NCI-H1930 (cell line): ENCODE measurements at places on chromosomes 7 and 10.

- DNase-seq, result no peak
These were observed 42.0 kb upstream of the RHOBTB1 start for GRCh38 chr10:60985951-60986350.

- no peak for DNase-seq
These were observed 68.7 kb upstream of the OGDHL start for GRCh38 chr10:49830846-49831245.

DNA sequence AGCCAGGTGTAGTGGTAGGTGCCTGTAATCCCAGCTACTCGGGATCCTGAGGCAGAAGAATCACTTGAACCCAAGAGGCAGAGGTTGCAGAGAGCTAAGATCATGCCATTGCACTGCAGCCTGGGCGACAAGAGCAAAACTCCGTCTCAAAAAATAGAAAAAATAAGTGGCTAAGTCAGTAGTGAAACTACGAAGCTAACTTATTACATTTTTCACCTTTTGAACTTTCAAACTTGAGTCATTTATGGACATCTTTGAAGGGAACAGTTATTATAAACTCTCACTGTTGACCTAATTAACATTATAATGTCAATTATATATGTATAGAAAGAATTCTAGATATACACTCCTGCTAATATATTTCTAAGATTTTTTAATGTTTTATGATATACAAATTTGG, 541.5 kb upstream of the C7orf33 start:
- DNase-seq, result no peak

DNA sequence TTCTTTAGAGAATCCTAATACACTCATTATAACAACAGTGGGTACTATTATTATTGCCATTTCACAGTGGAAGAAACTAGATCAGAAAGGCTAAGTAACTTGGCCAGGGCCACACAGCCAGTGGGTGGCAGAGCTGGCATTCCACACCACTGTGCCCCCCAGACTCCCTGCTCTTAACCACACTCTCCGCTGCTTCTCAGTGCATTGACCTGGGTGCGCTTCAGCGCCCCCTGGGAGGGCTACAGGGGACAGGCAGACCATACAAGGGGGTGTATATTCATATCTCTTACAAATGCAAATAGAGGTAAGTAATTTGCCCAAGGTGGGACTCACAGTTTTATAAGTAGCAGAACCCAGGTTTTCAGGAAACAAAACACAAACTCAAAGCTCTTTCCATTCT, 77.0 kb upstream of the NMT2 start:
- no peak for DNase-seq

- DNase-seq, result no peak
These were observed 763.7 kb upstream of the PHF14 start for GRCh38 chr7:10210000-10210399.

DNA sequence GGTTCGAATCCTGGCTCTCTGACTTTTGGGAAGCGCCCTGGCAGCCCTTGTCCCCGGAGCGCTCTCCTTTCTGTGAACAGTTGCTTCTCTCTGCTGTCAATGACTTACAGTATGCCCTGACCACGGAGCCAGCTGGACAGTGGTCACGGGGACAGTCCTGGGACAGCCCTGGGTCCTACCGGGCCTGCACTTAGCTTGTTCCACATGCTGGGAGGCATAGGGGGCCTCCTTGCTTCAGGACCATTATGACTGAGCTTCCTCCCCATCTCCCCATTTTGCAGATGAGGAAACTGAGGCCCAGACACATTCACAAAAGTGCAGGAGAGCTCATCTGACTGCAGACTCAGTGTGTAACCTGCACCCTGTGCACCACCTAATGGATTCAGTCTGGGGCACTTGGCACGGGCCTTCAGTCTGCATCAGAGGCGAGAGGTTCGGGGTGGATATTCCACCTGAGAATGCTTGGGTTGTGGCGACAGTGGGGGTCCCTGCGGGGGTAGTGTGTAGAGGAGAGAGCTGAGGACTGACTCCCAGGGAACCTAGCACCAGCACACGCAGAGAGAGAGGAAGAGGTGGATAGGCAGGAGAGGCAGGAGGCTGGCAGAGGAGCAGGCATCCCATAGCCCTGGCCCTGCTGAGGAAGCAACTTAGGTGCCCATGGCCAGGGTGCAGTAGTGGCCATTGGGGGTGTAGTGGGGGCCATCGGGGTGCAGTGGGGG, 1.6 kb downstream of the DOCK1 start:
- DNase-seq, result no peak

DNA sequence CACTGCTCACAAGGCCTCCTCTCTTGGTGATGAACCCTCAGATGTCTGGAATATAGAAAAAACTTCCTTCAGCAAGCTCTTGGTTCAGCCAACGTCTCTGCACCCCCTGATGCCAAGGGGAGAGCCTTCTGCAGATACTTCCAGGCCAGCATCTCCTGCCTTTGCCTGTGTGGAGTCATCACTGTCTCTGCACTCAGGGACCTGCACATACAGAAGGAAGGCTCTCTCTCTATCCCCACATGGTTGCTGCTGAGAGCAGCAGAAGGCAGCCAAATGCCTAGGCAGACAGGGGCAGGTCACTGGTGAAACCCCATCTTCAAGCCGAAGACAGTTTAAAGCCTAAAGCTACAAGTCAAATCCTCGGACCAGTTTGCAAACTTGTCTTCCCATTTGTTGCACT, 137.6 kb downstream of the WDR11 start:
- no peak for DNase-seq

GRCh38 chr10:2049560-2049959, 312.2 kb upstream of the ADARB2 start:
- DNase-seq, result no peak

DNA sequence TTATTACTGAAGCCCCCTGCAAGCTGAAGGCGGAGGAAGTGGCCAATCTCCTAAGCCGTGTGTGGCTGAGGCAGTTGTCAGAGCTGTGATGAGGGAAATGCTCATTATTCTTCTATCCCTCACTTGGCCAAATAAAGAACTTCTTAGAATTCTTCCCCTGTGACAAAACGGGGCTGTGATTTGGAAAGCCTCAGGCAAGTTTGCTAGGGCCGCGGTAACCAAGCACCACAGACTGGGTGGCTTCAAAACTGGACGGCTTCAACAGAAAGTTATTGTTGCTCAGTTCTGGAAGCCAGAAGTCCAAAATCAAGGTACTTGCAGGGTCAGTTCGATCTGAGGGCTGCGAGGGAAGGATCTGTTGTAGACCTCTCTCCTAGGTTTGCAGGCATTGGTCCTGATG, 72.3 kb upstream of the STEAP1B start:
- DNase-seq, result no peak

DNA sequence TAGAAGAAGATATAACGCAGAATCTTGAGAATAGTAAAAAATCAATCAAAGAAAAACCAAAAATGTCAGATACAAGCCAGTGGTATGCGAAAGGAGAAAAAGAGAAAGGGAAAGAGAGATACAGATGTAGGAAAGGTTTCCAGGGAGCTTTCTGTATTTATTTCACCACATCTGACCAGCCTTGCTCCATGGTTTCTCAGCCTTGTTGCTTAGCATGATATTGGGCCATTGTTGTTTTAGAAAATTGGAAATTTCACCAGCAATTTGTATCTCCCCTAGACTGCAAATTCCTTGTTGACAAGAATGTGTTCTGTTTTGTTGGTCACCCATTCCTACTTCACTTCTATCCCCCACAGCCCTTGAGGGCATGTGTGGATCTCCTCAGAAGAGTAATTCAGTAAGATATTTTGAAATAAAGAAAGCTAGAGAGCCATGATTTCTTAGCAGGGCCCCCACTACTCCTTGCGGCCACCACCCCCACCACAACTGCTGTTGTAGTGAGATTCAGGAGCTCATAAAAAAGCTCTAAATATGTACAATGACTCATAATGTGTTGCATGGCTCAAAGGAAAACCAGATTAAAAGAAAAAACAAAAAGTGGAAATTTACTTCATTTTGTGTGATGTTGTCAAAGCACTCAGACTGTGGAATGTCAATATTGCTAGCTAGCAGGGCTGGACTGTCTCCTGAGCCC, 138.7 kb downstream of the CHRM2 start:
- no peak for DNase-seq

DNA sequence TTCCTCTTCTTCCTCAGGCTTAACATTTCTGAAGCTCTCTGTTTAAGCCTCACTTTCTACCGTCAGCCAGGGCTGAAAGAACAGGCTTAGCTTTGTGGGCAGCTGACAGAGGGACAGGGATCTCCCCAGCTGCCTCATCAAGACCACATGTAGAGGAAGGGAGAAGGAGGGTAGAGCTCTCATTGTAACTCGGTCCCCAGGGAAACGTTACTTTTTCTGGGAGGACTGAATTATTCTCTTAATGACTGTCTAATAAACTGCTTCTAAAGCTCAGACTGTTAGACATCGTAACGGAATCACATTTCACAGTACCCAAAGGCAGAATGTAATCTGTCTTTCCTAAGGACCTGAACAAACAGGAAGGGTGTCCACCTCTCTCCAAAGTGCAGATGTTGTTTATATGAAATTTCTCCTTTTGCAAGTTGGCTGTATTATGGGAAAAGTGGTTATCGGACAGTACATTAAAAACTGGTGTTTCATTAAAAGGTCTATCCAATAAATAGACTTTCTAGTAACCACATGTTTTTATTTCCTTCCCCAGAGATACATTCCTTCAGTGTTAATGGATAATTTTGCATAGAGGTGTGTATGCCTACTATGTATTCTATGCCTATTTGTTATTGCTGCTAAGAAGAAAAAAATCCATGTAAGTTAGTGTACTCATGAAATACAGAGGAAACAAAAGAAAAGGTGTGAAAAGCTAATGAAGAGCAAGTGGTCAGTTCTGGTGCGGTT, 144.2 kb downstream of the CTTNBP2 start:
- DNase-seq, result no peak

DNA sequence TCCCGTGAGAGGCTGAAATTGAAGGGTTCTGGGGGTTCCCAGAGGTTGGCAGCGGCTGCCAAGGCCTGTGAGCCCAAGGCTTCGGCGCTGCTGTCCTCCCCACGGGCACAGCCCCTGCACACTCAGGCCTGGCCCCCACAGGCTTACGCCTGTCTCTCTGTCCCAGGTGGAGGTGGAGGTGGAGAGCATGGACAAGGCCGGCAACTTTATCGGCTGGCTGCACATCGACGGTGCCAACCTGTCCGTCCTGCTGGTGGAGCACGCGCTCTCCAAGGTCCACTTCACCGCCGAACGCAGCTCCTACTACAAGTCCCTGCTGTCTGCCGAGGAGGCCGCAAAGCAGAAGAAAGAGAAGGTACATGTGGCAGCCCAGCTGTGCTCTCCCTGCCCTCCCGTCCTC, 43.1 kb upstream of the LRRC4 start:
- no peak for DNase-seq

GRCh38 chr7:92259610-92260247, 14.0 kb downstream of the ANKIB1 start:
- no peak for DNase-seq
